ENCODE measurements at places on chromosomes 5 and 9. TPM values are rescaled to one million over a fixed set of nuclear protein-coding genes. Genes with fewer than 3 reads are reported as not detected.

IFNK gene
- total RNA-seq, result not detected

CTSV gene
- 0.31 TPM for total RNA-seq

DNA sequence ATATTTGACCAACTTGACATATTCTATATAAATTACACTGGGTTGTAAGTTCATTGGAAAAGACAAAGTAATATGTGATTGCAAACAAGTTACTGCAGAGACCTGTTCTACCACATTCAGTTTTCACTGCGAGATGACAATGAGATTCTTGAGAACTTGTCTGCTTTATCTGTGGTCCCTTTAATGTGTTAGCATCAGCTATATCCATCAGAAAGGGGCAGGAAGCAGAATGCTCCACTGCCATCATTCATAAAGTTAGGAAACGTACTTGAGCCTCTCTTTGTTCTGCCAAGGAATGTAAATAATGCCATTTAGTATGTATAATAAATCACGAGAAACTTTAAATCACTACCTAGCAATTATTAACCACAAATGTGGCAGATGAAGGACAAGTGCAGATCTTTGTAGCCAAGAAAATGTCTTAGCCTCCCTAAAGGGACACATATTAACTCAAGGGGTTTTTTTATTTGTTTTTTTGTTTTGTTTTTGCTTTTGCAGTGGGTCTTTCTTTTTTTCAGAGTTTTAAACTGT lies 59.4 kb downstream of the GIN1 start:
- DNase-seq, result no peak

GRCh38 chr5:126818736-126819135 lies 41.8 kb downstream of the LMNB1 start:
- no peak for DNase-seq

FAM169A gene
- not detected for total RNA-seq

NUDT12 gene
- total RNA-seq, result not detected

DNA sequence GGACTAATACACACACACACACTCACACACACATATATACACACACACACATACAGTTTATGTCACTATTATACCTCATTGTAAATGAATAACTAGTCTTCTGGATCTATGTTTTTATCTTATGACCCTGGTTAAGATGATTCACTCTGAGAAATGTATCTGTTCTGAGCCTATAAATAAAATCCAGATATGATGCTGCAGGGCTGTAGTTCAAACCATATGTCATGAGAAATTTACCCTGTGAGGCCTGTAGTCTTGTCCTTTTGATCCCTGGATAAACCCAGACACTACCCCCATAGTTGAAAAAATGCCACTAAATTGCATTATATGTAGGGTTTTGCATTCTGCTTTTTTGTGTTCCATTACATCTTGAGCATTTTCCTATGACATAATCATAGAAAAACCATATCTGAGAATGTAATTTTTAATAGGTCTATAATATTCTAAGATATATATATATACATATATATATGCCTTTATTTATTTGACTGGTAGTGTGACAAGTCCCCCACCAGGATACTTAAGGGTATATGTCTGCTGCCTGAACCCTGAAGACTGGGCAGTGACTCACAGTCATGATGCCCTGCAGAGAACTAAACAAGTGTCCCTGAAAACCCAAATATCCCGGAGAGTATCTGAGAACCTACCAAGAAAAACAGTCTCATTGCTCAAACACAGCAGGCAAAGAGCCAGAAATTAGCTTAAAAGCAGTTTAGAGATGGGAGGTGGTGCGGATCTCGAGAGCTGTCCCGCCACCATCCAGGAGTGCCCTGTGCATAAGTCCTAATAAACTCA lies 18.4 kb upstream of the ALDOB start:
- DNase-seq, result no peak

GRCh38 chr9:94611638-94612068 lies 18.0 kb upstream of the FBP2 start:
- DNase-seq, result peak; percentile 46

DNA sequence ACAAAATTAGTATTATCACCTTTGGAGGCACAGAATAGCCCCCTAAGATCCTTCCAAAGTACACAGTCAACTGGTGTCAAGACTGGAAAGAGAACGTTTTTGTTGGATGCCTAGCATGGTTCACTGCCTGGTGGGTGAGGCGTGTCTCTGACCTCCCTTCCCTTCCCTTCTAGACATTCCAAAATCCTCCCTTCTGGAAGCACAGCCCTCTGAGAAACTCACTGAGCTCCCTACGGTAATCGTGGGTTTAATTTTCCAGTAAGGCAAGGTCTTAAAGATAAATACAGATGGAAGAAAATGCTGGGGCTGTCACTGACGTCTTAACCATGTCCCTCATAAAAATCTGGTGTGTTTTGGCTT lies 138.8 kb downstream of the LIFR start:
- DNase-seq, result no peak

RMRP gene
- total RNA-seq, result 12,624 TPM

- no peak for DNase-seq
Measured at GRCh38 chr5:57034201-57034916, 82.4 kb upstream of the MIER3 start.

DNA sequence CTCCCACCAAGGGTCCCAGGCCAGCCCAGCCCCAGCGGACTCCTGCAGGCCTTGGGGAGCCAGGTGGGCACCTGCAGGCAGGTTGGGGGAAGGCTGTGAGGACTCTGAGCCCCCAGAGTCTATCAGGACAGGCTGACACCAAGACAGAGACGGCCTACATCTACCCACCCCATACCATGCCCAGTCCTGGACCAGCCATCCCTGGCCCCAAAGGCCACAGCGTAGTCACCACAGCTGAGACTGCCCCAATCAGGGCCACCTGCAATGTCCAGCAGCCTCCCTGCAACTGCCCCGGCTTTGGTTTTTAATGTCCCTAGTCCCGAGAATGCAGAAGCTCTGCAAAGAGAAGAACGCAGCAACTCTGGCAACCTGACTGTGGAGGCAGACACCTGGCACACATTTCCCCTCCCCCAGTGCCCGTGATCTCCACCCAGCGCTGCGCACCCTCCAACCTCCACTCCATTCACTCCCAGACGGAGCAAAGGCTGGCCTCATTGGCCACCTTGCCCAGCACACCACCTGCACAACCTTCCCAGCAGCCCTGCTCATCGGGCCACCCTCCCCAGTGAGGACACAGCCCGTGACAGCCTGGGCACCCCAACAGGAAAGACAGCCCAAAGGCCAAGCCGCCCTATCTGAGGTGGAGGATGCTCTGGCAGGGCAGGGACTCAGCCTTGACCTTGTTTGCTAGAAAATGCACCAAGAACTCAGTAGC lies 14.9 kb downstream of the ADAMTS2 start:
- DNase-seq, result no peak

GRCh38 chr9:134061688-134062371 lies 6.0 kb downstream of the BRD3 start:
- DNase-seq, result no peak

ACTBL2 gene
- not detected for total RNA-seq

GRCh38 chr9:2872250-2872930 lies 28.5 kb upstream of the PUM3 start:
- no peak for DNase-seq

DNA sequence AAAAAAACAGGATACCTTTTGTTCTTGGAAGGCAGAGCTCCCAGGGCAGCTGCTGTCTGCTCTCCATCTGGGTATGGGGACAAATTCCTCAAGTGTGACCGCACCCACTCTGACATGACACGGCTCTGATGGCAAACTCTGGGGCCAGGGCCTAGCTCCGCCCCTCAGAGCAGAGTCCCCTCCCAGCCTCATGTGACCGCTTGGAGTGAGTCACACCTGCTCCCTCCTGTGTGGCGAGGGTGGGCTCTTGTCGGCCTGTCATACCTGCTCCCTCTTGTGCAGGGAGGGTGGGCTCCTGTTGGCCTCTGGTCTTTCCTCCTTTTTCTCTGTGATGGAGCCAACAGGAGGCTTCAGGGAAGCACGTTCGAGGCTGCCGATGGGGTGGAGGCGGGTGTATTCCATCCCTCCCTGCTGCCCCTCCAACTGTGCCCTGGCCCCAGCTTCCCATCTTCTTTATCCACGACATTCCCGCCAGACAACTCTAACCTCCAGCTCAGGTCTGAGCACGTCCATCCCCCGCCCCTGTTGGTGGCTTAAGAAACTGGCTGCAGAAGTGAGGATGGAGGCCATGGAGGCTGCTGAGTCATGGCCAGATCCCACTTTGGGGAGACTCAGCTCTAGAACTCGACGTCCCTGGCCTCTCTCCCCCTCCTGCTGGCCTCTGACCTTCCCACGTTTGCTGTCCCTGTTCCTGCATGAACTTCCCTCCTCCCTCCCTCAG lies 65.3 kb downstream of the OLFM1 start:
- no peak for DNase-seq

DNA sequence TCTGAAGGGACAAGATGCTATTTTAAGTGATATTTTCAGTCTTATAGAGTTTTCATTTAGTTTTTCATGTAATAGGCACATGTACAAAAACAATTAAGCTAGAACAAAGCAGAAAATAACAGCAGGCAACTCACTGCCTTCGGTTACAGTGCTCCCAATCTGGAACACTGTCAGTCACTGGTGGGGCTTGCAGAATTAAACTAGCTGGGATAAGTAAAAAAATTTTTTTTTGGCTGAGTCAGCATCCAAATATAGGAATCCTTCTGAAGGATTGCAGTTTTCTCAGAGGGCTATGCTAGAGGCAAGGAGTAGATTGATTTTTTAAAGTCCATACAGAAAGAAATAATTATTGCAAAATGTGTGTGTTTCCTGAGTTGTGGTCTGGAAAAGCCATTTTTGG lies 250.2 kb upstream of the RFX3 start:
- no peak for DNase-seq

CHMP5 gene
- 51.5 TPM for total RNA-seq

GRCh38 chr9:107874137-107874536 lies 384.6 kb upstream of the KLF4 start:
- no peak for DNase-seq

GRCh38 chr5:80284720-80285119 lies 28.9 kb upstream of the SERINC5 start:
- no peak for DNase-seq

DNA sequence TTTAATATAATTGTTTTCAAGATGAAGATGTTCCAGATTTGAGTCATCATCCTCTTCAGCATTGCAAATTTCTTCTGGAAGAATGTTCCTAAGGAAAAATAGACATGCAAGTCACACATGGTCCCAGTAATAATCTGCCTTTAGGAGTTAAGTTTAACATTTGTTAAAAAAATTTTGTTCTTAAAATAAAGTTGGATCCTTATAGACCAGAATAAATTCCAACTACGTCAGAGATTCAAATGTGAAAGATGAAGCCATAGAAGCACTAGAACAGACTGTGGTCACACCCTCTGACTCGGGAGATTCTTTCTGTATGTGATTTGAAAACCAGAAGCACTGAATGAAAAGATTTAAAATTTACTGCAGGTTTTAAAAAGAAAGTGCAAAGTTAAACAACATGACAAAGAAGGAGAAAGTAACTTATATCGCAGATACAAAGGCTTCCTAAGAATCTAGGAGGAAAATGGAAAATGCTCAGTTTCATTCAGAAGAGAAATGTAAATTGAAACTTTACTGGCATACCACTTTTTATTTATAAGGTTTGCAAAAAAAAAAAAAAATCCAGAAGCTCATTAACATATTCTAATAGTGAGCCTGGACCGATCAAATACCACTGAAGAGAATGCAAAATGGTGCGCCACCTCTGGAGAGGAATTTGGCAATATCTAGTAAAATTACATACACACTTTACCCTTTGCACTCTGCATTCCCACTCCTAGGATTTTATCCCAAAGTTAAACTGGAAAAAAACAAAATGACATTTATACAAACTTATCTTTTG lies 14.3 kb upstream of the ASPN start:
- DNase-seq, result no peak

OBP2B gene
- not detected for total RNA-seq

DNA sequence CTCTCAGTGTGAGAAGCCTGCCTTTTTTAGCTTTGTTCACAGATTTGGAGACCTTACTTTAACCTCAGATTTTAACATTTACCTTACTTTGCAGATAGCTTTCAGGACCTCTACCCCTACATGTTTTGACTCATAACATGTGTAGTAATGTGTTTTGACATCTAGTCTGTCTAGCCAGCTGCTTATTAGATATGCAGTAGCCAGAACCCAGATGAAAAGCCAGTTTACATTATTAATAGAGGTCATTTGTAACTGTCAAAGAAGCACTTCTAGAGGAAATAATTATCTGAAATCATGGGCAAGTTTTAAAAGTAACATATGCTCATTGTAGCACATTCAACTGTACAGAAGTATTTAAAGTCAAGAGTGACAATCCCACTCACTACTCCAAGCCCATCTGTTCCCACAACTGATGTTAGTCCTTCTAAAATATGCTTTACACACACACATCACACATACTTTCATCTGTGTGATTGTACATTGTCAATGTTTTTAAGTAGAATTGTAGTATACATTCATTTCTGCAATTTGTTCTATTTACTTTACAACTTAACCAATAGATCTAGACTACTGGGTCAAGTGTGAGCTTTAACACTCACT lies 71.8 kb upstream of the NIPAL4 start:
- DNase-seq, result no peak

- DNase-seq, result no peak
Measured at GRCh38 chr5:56402266-56403220, 169.4 kb upstream of the ANKRD55 start.

TAF11L10 gene
- not detected for total RNA-seq

- peak; percentile 47 for DNase-seq
Measured at GRCh38 chr9:94553029-94553938, 1.6 kb upstream of the PCAT7 start.

GRCh38 chr5:116152169-116152568 lies 67.3 kb downstream of the COMMD10 start:
- DNase-seq, result no peak

- DNase-seq, result no peak
Measured at GRCh38 chr5:96280946-96281393, 152.1 kb downstream of the PCSK1 start.

DNA sequence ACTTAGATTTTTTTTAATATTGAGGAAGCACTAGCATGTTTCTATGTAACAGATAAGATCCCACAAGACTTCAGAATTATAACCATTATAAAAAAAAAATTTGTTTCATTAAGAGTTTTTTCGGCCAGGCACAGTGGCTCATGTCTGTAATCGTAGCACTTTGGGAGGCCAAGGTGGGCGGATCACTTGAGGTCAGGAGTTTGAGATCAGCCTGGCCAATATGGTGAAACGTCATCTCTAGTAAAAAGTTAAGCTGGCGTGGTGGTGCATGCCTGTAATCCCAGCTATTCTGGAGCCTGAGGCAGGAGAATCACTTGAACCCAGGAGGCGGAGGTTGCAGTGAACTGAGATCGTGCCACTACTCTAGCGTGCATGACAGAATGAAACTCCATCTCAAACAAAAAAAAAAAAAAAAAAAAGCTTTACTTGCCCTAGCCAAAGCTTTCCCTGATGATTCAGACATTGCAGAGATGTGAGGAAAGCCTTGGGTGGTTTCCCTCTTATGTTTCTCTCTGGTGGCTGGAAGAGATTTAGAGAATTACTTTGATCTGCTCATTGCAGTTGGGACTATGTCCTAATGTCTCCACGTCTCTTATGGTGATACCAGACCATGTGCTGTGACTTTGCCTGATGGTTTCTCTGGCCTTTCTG lies 65.4 kb downstream of the EGFLAM start:
- no peak for DNase-seq

C9orf72 gene
- 16.4 TPM for total RNA-seq

OMD gene
- total RNA-seq, result not detected
